Astrocyte of the spinal cord (primary cell): ENCODE measurements at places on chromosomes 6 and 20.

DNA sequence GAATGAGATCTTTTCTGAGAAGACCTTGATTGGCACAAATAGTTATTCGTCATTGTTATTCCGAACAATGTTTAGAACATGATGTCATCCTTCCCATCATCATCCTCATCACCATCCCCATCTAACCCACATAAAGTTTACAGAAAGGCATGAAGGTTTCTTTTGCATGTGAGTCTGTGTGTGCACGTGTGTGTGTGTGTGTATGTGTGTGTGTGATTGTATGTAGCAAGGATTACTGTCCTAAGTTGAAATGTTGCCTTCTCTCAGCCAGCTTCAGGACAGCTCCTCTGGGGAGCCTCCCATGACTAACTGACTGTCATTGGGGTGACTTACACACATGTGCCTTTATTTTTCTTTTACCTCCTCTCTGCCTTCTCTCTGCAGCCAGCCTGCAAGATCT lies 113.5 kb downstream of the SLC22A3 start:
- DNase-seq = peak; percentile 17

DNA sequence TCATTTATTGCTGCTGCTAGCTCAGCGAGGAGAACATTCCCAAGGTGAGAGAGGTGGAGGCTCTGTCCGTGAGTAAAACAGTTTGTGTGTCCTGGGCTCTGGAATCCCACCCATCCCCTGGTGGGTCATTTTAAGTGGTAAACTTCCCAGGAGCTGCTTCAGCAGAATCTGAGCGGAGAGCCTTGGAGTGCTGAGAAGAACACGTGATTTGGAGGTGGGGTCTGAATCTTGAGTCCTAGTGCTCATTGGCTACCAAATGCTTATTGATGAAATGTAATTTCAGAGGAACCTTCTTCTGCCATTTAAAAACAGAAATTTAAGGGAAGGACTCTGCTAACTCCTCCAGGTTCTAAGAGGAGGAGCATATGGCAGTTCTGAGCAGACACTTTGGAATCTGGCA lies 132.4 kb downstream of the CDH26 start:
- no peak for DNase-seq

DNA sequence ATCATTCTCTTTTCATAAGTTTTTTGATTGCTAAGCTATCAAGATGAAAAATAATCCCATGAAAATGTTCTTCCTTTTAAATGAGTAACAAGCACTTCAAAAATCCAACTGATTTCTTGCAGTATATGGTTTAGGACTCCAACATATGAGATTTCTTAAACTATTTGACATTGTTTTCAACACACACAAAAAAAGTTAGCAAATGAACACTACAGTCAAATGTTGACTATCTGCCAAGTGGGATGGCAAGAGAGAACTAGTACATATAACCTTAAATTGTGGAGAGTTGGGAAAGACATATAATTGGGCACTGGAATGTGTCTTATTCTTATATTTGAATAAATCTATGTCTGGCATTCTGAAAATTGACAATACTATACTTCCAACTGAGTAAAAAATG lies 15.6 kb downstream of the COL21A1 start:
- DNase-seq = no peak

DNA sequence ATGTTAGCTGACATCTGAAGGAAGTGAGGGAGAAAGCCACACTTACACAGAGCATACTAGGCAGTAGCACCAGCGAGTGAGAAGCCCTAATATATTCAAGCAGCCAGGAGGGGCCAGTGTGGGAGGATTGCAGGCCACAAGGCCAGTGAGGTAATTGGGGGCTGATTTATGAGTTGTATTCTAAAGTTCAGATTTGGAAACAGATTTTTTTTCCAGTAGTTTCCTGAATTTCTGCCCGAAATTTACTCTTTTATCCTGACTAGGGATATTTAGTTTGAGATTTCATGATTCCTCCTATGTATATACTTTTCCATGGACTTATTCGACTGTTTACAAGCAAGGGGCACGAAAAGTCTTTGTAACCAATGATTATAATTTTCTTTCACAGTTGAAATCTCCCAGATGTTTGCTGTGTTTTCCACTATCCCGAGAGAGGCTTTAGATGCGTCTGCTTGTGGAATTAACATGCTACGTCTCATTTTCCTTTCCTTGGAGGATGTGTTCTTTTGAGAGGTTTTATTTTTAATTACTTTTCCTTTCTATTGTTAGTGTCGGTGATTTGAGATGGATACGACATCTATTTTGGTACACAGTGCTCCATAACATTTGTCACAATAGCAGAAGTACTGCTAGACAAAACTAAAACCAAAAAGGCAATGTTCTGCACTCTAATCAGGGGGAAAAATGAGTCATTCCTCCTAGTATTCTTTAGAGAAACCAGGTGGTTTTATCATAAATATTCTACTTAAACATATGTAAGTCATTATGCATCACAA lies 356.3 kb upstream of the HSF2 start:
- peak; percentile 20 for DNase-seq

DNA sequence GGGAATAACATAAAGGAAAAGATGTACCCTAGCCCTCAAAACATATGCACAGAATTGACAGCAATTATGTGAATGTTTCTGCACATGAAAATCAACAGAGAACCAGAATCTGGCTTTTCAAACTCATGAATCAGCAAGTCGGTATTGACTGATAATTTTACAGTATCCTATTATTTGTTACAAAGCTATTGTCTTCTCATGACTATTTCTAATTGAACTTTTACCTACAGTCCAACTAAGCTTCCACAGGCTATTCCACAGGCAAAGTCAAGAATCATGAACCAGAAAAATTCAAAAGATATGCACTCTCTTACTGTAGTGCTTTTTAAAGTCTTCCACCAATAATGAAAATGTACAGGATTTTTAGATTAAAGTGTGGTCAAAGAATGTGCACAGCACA lies 49.1 kb upstream of the DST start:
- DNase-seq = no peak

DNA sequence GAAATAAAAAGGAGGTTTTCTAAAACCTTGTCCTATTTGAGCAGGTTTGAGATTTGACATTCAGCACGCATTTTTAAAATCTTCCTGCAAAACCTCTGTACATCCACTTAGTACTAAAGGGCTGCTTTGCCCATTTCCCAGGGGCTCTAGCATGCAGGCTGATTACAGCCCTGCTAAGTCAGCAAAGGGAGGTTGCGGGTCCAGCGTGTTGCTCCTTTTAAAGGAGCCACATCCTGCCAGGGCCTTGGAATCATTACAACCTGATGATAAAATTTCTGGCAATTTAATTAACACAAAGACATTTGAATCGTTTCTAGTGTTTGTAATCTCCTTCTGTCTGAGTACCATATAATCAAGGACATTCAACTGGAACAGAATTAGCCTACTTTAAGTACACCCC lies 455.1 kb upstream of the CITED2 start:
- no peak for DNase-seq
